ENCODE measurements at places on chromosomes 7 and 10.

- no peak for DNase-seq
Observed at GRCh38 chr10:4270116-4270515, 485.1 kb upstream of the KLF6 start.

DNA sequence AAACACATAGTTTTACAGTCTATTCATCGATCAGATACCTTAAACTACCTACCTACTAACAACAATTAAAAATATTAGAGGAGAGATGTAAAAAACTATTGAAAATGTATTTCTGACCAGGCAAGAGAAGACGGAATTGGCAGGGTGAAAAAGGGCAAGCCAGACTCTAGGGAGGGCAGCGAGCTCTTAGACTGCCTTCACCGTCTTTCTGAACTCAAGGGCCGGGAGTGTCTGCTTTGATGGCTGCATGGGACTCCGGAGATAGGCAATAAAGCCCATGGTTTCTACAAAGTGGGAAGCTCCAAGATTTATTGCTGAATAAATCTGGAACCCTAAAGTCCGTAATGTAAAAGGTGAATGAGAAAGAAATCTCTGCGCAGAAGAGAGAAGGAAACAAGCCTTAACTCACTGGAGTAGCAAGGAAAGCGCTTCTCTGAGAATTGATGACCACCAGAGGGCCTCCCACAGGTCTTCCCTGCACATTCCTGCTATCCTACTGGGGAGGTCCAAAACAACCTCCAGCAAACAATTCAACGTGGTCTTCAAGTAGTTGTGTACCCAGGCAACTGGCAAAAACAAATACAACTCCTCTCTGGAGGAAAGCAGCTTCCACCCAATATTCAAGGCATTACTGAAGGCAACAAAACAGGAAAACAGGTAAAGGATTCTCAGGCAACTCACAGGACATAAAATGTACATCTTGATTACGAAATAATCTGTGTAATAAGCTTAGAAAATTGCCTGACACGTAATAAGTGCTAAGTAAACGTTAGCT, 181.3 kb downstream of the SDK1 start:
- DNase-seq, result no peak

GRCh38 chr7:147980826-147981813, 609.4 kb upstream of the C7orf33 start:
- no peak for DNase-seq

DNA sequence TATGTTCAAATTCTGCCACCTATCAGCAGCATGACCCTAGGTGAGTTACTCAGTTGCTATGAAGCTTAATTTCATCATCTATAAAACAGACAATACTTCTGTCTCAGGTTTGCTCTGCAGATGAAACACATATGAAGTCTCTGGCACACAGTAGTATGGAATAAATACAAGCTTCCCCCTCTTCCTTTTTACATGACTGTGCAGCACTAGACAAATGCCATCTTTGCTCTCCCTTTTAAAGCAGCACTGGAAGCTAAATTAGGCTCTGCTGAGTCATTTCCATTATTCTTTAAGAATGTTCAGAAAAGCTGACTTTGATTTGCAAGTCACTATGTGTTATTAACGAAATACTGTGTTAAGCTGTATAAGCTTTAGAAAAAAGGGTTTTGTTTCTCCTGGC, 40.7 kb upstream of the ANAPC16 start:
- DNase-seq, result no peak

Data from activated CD8-positive, alpha-beta T cell treated with anti-CD3 and anti-CD28 coated beads, Interleukin-2, amount 10 ng/mL, durations not matched to agents 7 days and 5 days (primary cell).